ENCODE measurements at places on chromosomes 12 and 14. TPM values are rescaled to one million over a fixed set of nuclear protein-coding genes. Genes with fewer than 3 reads are reported as not detected.

Gene DEPDC4
- total RNA-seq, result 2.0 TPM

Gene HIGD1C
- total RNA-seq, result not detected

Gene ITPR2
- 64.0 TPM for total RNA-seq

Gene RBM23
- 91.4 TPM for total RNA-seq

Gene CMA1
- 2.4 TPM for total RNA-seq

- no peak overlapping the region for H3K27ac ChIP-seq
- no peaks in the 10 kb centered on the region for H3K27me3 ChIP-seq
- H3K4me3 ChIP-seq, result no peak overlapping the region
- no peak for DNase-seq
Observed at GRCh38 chr12:62211510-62211909, 48.7 kb upstream of the USP15 start.

GRCh38 chr12:89663577-89664357, 44.9 kb downstream of the ATP2B1 start:
- H3K27ac ChIP-seq, result no peak overlapping the region
- no peak for DNase-seq
- H3K27me3 ChIP-seq, result no peaks in the 10 kb centered on the region
- peaks cover 34% of the 10 kb centered on the region for H3K4me1 ChIP-seq
- no peaks in the 10 kb centered on the region for H3K36me3 ChIP-seq

- no peaks in the 10 kb centered on the region for H3K4me1 ChIP-seq
- no peaks in the 10 kb centered on the region for H3K27me3 ChIP-seq
- no peak for DNase-seq
- H3K4me3 ChIP-seq, result no peak overlapping the region
- no peaks in the 10 kb centered on the region for H3K36me3 ChIP-seq
- H3K27ac ChIP-seq, result no peak overlapping the region
Observed at GRCh38 chr12:126891789-126892188, 1375.2 kb upstream of the TMEM132C start.

- no peak for DNase-seq
- no peak overlapping the region for H3K27ac ChIP-seq
- H3K4me3 ChIP-seq, result no peak overlapping the region
- H3K4me1 ChIP-seq, result no peaks in the 10 kb centered on the region
Observed at GRCh38 chr12:115872919-115873357, 404.6 kb downstream of the MED13L start.

DNA sequence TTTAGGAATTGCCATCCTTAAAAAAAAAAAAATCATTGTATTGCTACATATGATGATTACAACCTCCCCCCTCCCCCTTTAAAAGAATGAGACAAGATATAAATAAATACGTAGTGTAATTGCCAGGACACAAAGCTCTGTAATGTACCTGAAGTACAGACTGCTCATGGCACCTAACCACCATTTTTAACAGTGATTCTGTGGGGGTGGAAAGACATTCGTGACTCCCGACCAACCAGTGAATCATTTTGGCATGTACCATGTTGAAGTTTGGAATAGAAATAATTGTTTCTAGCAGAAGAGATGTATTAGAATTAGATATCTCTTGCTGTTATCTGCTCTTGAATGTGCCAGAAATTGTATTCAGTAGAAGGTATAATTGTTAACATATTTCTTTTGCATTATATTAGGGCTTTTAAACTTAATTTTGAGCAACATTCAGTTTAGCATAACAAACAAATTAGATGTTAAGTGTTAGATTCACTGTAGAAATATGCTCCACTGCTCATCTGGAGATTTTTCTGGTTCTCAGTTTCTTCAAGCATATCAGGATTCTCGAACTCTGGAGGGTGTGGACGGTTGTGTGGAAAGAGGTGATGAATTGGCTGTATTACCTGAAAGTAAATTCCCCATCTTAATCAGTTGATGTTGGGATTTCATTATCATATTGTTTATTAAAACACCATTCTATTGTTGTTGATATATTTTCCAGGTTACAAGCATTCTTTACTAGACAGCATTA, 31.1 kb downstream of the FRS2 start:
- H3K4me1 ChIP-seq, result peaks cover 41% of the 10 kb centered on the region
- no peaks in the 10 kb centered on the region for H3K27me3 ChIP-seq
- no peaks in the 10 kb centered on the region for H3K36me3 ChIP-seq
- no peak for DNase-seq
- no peak overlapping the region for H3K27ac ChIP-seq

GRCh38 chr12:23356927-23357708, 592.4 kb downstream of the SOX5 start:
- H3K27ac ChIP-seq, result no peak overlapping the region
- no peak for DNase-seq
- H3K36me3 ChIP-seq, result no peaks in the 10 kb centered on the region

DNA sequence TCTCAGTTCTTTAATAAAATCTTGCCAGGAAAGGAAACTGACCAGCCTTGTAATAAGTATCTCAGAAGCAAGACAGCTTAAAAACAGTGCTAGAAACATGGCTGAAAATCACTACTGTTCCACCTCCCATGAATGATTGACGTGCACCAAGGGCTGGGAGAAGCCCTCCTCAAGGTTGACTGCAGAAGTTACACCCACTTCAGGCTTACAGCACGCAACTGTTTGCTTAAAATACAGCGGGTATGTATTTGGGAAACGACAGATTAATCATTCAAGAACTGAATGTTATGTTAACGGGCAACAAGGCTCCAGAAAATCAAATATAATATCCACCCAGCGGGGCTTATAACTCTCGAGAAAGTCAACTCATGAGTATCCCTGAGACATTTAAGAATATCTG, 22.1 kb downstream of the PRKD1 start:
- H3K27me3 ChIP-seq, result no peaks in the 10 kb centered on the region
- no peaks in the 10 kb centered on the region for H3K4me1 ChIP-seq
- no peaks in the 10 kb centered on the region for H3K36me3 ChIP-seq
- no peak overlapping the region for H3K27ac ChIP-seq
- no peak for DNase-seq

- peaks cover 26% of the 10 kb centered on the region for H3K4me1 ChIP-seq
- H3K27me3 ChIP-seq, result peaks cover 10% of the 10 kb centered on the region
- DNase-seq, result no peak
- no peak overlapping the region for H3K27ac ChIP-seq
- no peaks in the 10 kb centered on the region for H3K36me3 ChIP-seq
- H3K4me3 ChIP-seq, result no peak overlapping the region
Observed at GRCh38 chr14:81450100-81450531, 50.0 kb upstream of the STON2 start.

GRCh38 chr12:104566244-104566993, 109.7 kb downstream of the CHST11 start:
- no peak for DNase-seq
- H3K4me3 ChIP-seq, result no peak overlapping the region
- no peak overlapping the region for H3K27ac ChIP-seq
- no peaks in the 10 kb centered on the region for H3K36me3 ChIP-seq

- peaks cover 45% of the 10 kb centered on the region for H3K27me3 ChIP-seq
- no peaks in the 10 kb centered on the region for H3K36me3 ChIP-seq
- peak overlapping the region; percentile 19 for H3K4me3 ChIP-seq
Observed at GRCh38 chr14:47674543-47675465, 601 bp downstream of the MDGA2 start.

DNA sequence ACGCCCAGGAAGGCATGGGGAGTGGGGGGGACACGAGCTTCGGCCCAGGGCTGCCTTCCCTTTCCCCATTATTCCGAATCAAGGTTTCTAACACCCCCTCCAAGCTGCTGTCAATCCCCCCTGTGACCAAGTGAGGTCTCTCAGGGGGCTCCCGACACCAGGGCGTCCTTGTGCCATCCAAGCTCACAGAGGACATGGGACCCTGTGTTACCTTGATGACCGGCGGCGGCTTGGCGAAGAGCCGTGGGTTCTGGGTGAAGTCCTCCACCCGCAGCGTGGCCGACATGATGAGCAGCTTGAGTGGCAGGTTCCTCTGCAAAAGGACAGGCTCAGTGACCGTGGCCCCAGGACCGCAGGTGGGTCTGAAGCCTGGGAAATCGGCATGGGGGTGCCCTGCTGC, 20.3 kb downstream of the DHX37 start:
- no peak for DNase-seq
- H3K36me3 ChIP-seq, result peaks cover 95% of the 10 kb centered on the region
- no peak overlapping the region for H3K4me3 ChIP-seq
- no peaks in the 10 kb centered on the region for H3K27me3 ChIP-seq
- H3K4me1 ChIP-seq, result no peaks in the 10 kb centered on the region

- H3K27me3 ChIP-seq, result no peaks in the 10 kb centered on the region
- H3K27ac ChIP-seq, result no peak overlapping the region
- no peak for DNase-seq
- H3K4me1 ChIP-seq, result peaks cover 24% of the 10 kb centered on the region
- H3K36me3 ChIP-seq, result no peaks in the 10 kb centered on the region
Observed at GRCh38 chr14:71403656-71404055, 496.4 kb downstream of the PCNX1 start.

DNA sequence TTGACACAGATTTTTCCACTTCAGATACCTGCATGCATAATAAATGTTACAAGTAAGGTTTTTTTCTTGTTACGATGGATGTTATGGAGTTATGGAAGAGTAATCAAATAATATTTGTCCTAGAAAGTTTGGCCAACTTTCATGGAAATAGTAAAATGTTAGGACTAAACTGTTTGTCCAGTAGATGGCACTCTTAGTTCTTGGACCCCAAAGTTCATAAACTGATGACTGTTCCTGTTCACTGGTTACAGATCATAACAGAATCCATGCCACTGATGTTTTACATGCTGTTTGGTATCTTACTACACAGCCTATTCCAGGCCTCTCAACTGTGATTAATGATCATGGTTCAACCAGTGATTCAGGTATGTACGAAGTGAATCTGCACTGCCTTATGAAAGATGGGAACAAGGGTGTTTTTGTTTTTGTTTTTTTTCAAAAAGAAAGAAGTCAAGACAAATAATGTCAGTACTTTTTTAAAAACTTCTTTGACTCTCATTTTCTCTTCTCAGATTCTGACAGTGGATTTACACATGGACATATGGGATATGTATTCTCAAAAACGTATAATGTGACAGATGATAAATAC, 48.8 kb upstream of the SLCO1C1 start:
- H3K4me3 ChIP-seq, result no peak overlapping the region
- DNase-seq, result no peak
- H3K4me1 ChIP-seq, result no peaks in the 10 kb centered on the region
- no peaks in the 10 kb centered on the region for H3K27me3 ChIP-seq

- no peaks in the 10 kb centered on the region for H3K36me3 ChIP-seq
- no peaks in the 10 kb centered on the region for H3K4me1 ChIP-seq
- H3K27ac ChIP-seq, result no peak overlapping the region
- H3K27me3 ChIP-seq, result no peaks in the 10 kb centered on the region
Observed at GRCh38 chr12:76123259-76124212, 39.1 kb upstream of the NAP1L1 start.

DNA sequence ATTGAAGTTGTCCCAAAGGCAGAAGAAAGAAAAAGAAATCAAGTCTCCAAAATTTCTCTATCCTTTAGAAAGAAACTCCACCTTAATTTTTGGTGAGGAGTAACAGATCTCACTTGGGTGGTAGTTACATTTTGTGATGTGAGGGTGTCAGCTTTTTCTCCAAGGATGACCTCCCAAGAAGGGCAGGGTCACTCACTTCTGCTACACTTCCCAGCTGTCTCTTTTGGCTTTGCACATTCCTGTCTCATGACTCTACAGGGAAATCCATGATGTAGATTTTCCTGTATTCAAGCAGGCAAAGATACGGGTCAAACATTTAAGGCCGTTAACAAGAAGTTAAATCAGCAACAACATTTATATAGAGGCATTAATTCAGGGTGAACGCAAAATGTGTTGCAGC, 1016.4 kb downstream of the NRXN3 start:
- H3K4me3 ChIP-seq, result no peak overlapping the region
- no peak overlapping the region for H3K27ac ChIP-seq
- no peak for DNase-seq
- H3K36me3 ChIP-seq, result no peaks in the 10 kb centered on the region

- H3K36me3 ChIP-seq, result no peaks in the 10 kb centered on the region
- H3K4me3 ChIP-seq, result no peak overlapping the region
- peaks cover 43% of the 10 kb centered on the region for H3K27me3 ChIP-seq
- H3K4me1 ChIP-seq, result no peaks in the 10 kb centered on the region
- DNase-seq, result no peak
Observed at GRCh38 chr14:96734076-96734622, 63.0 kb upstream of the VRK1 start.

Measured in lower lobe of right lung (tissue), 2 donors.